HCT116 (cell line): ENCODE measurements at places on chromosomes 1 and 21. TPM values are rescaled to one million over a fixed set of nuclear protein-coding genes. Genes with fewer than 3 reads are reported as not detected.

The WDR4 gene
- 34.8 TPM for total RNA-seq

DNA sequence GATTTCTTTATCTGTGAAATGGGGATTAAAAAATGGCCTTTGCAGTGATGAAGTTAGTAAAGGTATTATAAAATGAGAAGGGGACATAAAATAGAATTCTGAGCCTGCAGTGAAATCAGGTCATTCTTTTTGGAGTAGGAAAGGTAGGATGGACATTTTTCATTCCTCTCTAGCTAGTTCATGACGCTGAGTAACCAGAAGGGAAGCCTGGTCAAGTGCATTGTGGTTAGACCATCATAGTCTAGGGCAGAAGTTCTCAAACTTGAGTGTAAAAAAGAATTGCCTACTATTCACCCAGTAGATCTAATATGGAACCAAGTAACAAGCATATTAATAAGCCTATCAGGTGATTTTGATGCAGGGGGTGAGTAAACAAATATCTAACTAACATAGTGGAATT, 50.8 kb downstream of the TGFB2 start:
- DNase-seq: no peak

DNA sequence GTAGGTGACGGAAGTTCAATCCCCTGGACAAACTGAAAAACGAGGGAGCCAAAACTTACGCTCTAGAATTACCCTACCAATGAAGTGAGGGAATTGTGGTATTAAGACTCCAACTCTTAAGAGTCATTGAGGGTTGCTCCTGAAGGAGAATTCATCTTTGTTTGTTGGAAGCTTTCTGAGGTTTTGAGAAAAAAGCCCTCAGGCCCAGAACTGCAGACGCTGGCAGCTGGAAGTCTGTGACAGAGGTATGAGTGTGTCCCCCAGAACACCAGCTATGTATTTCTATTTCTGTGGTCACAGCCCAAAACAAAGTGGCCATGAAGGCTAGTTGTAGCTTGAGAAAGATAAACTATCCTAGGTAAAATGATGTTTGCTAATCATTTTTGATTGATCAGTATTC, 438.8 kb upstream of the B3GALT2 start:
- no peak for DNase-seq

- DNase-seq: no peak
Measured at GRCh38 chr1:44660176-44660575, 14.1 kb downstream of the TMEM53 start.

The CSMD2 gene
- total RNA-seq: 0.22 TPM

The SLC50A1 gene
- total RNA-seq: 49.9 TPM

The EEIG2 gene
- total RNA-seq: 16.0 TPM

DNA sequence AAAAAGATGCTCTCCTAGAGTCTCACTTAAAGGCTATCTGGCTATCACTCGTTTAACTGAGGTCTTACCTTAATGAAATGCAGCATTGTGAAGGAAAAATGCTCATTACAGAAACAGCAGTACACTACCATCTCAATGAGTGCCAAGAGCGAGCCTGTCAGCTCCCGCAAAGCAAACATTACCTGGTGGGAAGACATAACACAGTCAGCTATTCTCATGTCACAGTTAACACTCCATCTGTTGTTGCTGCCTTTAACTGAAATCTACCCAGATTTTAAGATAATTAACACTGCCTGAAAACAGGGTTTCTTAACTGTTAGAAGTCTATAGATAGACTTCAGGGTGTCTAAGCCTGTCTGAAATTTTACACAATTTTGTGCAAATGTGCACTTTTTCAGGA, 39.1 kb downstream of the PCSK9 start:
- no peak for DNase-seq

GRCh38 chr21:31252611-31253010, 91.5 kb downstream of the TIAM1 start:
- DNase-seq: no peak

DNA sequence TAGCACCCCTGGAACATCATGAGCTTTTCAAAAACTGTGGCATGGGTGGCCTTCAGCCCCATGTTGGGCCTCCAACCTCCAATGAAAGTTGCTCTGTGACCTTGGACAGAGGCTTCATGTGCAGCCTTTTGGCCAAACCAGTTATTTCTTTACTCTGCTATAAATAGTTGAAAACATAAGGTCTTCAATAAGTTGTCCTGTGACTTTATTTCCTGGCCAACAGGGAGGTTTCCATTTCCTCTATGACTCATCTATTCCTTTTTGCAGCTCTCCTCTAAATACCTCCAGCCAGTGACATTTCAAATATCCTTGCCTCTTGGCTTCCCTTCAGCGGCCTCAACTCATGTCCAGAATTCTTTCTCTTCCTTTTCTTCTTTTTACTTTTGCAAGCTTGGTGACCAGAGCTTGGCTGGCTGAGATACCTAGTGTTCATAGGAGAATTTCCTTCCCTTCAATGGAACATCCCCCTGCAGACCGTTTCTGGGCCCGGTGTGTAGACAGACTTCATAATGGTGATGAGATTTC, 22.7 kb upstream of the TRIM67 start:
- DNase-seq: peak; percentile 4

- no peak for DNase-seq
Measured at GRCh38 chr1:234621657-234622335, 11.8 kb upstream of the IRF2BP2 start.

- no peak for DNase-seq
Measured at GRCh38 chr21:25582888-25583287, 24.4 kb downstream of the MRPL39 start.

DNA sequence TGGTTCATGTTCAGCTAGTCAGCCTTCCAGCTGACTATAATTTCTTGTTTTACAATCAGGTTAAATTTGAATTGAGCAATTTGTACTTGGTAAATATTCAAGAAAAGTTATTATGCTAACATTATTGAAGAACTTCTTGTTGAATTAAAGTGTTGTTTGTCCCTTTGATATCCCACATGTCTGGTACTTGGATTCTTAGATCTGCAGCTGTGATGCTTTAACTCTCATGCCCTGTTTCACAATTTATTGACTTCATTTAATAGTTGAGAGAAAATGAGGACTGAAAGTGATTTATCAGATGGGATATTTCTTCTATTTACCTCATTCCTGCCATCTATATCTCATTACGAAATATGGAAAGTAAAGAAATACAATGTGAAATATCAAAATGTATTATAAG, 92.8 kb downstream of the FASLG start:
- no peak for DNase-seq

- DNase-seq: no peak
Measured at GRCh38 chr1:201213106-201213770, 22.6 kb downstream of the IGFN1 start.

DNA sequence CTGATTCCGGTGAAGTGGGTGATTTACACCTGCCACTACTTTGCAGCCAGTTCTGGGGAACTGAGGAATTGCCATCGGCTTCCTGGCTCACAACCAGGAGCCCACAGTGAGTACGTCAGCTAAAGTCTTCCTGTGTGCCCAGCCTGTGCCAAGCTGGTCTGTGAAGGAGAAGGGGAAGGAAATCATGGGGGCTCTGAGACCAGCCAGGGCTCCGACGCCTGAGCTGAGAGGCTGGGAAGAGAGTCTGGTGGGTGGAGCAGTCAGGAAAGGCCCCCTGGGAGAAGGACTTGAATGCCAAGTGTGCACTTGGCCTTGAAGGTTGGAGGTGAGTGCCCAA, 1.2 kb downstream of the LURAP1 start:
- DNase-seq: no peak

GRCh38 chr1:79811173-79811572, 804.6 kb upstream of the ADGRL4 start:
- DNase-seq: no peak

The MYCL gene
- 10.0 TPM for total RNA-seq

- no peak for DNase-seq
Measured at GRCh38 chr1:71587961-71588360, 507.1 kb upstream of the ZRANB2 start.

The SF3B4 gene
- 88.5 TPM for total RNA-seq

GRCh38 chr1:3594706-3595377, 16.5 kb downstream of the MEGF6 start:
- DNase-seq: no peak

DNA sequence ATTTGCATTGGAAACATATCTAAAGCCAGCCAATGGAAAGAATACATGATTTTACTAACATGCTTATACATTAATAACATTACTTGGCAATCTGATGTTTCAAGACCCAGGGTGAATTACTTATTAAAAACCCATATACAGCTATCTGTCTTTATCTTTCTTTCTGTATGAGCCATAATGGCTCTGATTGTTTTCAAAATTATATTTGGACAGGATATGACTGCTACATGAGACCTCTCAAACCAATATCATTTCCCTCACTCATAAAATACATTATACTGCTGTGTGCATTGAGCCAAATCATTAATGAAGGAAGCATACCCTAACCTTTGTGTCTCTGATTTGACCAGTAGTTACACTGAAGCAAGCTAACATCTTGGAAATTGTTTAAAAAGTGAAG, 205.9 kb upstream of the DPYD start:
- DNase-seq: no peak

The UTS2 gene
- 3.0 TPM for total RNA-seq

The ZNF648 gene
- 0.57 TPM for total RNA-seq

The LCE1D gene
- not detected for total RNA-seq

- DNase-seq: no peak
Measured at GRCh38 chr1:89125913-89126580, at the start of gene GBP2. TSS of gene GBP2 (minus strand) at chr1:89126114. CDS start at chr1:89121966, 4,148 bp downstream.

The AHCTF1 gene
- total RNA-seq: 56.2 TPM

DNA sequence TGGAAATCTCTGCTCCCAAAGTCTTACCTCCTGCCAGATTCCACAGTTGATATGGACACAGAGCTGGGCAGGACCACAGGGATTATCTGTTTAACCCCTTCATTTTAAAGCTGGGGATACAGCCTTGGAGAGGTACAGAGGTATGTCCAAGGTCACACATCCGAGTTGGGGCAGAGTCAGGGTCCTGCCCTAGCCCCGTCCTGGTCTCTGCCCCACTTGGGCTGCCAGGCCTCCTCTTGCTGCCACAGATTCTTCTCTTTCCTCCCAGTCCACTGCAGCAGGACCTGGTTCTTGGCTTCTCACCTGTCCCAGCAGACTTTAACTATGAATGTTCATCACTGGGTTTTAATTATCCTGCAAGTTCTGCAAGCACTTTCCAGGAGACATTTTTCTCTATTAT, 258.3 kb downstream of the MATN1 start:
- DNase-seq: no peak

DNA sequence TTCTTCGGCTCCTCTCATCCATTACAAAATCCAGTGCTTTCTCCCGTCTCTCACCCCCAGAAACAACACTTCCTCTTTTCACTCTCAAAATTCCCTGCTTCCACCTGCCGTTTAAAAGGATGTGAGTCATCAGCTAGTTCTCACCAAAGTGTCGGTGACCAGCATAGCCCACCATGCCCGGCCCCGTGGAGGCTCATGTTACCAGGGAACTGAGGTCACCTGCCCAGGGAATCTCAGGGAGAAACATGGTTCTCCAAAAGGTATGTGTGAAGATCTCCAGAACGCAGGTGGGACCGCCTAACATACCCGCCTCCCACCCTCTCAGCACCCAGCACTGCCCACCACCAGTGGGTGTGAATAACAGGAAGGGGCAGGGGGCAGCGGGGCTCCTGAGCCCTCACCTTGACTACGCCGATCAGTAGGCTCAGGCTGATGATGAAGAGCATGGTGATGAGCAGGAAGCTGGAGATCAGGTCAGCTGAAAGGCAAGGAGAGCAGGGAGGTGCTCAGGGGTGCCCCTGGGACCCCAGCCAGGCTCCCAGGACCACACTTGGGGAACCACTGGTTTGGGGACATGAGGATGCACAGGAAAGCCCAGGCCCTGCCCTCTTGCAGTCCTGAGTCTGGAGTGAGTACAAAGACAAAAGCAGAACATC, 16.2 kb downstream of the LAPTM5 start:
- DNase-seq: no peak

DNA sequence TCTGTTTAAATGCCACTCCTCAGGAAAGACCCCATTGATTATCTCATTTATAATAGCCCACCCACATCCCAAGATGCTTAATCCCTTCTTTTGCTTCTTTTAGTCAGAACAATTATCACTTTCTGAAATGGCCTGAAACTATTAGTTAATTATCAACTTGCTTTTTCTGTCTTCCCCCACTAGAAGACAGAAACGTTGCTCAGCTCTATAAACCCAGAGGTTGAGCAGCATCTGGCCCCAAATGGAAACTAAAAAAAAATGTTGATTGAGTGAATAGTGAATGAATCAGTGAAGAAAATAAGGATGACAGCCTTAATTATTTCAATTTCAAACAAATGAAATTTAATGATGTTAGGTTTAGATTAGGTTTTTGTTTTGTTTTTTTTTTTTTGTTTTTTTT, 38.2 kb upstream of the PIGC start:
- no peak for DNase-seq
